Spinal cord (tissue), 10 donors: ENCODE measurements at places on chromosomes 12 and 14. TPM values are rescaled to one million over a fixed set of nuclear protein-coding genes. Genes with fewer than 3 reads are reported as not detected.

- DNase-seq = no peak
These were observed 2.6 kb upstream of the OR6J1 start for GRCh38 chr14:22646570-22647254.

The PDZRN4 gene
- polyA plus RNA-seq = 5.4 TPM

DNA sequence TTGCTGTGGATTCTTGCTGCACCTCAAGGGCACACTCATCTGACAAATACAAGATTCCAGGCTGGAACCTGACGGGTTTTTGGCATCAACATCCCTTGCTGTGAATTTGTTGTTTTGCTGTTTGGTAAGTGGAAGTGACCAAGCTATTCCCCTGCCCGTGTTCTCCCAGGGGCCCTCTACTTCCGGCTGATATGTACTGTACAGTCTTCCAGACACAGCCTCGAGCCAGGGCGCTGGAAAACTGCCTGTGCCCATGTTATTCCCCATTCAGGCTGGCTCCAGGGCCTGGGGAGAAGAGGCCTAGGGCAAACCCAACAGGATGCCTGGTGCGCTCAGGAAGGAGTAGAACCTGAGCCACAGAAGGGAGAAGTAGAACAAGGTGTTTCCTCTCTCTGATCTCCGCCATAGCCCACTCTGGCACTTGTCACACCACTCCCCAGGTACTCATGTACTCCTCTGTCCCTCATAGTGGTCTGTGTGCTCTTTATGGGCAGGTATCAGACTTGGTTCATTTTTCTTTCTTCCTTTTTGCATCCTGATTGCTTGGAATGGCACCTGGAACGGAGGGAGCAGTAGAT is 67.8 kb upstream of the LTA4H start:
- no peak for DNase-seq

- no peak for DNase-seq
These were observed 19.8 kb downstream of the TPH2 start for GRCh38 chr12:71958457-71958856.

GRCh38 chr12:74891083-74891668 is 318.5 kb downstream of the KCNC2 start:
- DNase-seq = no peak

The CCNT1 gene
- polyA plus RNA-seq = 16.3 TPM

GRCh38 chr12:75471902-75472890 is 8.4 kb upstream of the GLIPR1 start:
- DNase-seq = no peak

DNA sequence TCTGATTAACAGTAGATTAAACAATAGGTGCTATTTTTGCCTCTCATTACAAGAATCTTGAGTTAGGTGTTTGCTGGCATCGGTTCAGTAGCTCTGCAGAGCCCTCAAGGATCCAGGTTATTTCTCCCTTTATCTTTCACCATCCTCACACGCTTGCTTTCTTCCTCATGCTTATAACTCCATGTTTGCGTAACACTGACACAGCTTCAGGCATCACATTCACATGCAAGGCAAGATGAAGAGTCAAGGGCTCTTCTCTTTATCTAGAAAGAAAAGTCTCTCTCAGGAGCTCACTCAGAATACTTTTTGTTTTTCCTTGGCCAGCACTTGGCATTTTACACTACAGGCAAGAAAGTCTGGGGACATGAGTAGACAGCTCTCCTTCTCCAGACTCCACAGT is 24.2 kb upstream of the PTHLH start:
- no peak for DNase-seq

- DNase-seq = no peak
These were observed 32.8 kb downstream of the KCTD10 start for GRCh38 chr12:109444259-109444658.

GRCh38 chr12:132492522-132492921 is 2.6 kb downstream of the FBRSL1 start:
- no peak for DNase-seq

DNA sequence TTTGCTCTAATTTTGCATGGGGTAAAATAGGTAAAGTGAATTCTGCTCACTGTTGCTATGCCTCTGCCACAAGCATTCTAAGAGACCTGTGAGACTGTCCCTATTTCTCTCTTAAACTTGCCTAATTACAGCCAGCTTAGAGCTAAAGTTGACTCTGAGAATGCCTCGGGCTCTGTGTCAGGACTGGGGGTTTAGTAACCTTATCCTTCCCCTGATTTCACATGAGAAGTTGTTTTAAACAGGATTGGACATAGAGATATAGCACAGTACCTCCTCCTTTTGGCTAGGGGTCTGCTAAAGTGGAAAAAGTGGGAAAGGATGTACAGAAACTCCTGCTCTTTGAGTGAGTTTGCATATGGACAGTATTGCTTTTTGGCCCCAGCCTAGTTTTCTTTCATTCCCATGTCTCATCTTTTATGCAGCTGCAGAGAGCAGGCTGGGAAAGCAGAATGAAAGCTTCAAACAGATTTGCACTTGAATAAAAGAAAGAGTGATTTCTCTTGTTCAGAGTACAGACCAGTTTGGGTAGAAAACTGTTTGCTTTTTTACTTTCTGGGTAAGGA is 122.0 kb downstream of the RAD51B start:
- peak; percentile 55 for DNase-seq

The DPPA3 gene
- polyA plus RNA-seq = not detected

The GPRC5D gene
- polyA plus RNA-seq = 0.53 TPM

- no peak for DNase-seq
These were observed 25.9 kb upstream of the PRKD1 start for GRCh38 chr14:29953501-29953900.

DNA sequence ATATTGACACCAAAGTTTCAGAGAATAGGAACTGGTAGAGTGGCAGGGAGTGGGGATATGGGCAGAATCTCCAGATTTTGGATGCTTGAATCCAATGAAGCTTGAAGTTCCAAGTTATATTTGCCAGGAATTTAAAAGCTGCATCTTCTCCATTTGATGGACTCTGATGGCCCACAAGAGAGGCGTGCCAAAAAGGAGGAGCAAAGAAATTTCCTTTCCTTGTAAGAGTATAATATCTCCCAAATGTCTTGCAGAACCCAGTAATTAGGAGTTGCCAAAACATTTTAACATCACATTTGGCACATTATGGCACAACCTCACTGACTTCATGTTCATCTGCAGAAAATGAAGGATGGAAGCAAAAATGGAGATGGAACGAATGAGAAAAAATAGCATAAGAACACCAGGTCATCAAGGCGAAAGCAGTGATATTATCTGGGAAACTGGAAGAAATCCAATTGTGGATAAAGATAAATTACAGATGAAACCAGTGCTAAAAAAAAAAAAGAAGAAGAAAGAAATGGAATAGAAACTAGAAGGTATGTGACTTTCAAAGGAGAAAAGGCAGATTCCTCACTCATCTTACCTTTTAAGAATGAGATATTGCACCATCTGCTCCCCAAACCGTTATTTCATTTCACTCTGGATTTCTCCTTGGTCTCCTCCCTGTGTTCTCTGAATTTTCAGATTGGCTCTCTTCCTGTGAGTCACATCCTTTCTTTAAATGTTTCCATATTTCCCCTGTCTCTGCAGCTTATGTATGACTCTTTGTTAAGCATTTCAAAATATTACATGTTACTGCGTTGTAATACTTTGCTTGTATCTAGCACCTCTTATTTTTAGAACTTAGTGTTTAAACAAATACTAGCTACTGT is 13.5 kb upstream of the FLRT2 start:
- no peak for DNase-seq

DNA sequence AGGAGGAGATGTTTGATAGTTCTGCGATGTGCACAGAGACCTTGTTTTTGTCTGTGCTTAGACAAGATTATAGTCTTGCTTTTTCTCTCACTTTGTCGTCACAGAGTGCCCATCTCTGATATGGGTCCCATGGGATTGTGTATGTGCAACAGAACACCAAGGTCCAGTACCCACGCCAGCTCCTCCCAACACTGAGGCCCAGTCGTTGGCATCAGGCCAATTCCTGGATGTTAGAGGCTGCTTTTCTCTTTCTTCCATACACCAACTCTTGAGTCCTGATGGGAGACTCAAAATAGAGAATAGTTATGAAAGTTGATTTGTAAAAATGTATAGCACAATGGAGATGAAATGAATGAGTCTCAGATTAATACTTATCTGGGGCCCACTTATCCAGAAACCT is 22.7 kb upstream of the PRMT8 start:
- DNase-seq = no peak

The TEX52 gene
- polyA plus RNA-seq = 0.81 TPM

GRCh38 chr14:49919825-49920659 is 27.2 kb downstream of the ARF6 start:
- DNase-seq = no peak

DNA sequence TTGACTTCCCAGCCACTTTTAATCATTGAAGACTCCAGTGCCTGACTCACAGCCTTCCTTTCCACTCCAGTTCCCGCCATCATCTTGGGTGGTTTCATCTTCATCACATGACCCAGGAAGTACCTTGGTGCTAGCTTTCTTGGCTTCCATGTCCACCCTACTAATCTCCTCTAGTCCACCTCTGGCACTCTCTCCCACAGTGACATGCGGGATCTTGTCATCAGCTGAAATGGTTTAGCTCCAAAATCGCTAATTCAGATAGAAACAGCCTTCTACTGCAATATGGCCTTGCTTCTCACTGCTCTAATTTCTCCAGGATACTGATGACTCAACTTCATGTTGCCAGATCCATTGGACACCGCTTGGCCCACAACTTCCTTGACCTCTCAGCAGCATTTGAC is 24.5 kb downstream of the WDR20 start:
- DNase-seq = no peak

DNA sequence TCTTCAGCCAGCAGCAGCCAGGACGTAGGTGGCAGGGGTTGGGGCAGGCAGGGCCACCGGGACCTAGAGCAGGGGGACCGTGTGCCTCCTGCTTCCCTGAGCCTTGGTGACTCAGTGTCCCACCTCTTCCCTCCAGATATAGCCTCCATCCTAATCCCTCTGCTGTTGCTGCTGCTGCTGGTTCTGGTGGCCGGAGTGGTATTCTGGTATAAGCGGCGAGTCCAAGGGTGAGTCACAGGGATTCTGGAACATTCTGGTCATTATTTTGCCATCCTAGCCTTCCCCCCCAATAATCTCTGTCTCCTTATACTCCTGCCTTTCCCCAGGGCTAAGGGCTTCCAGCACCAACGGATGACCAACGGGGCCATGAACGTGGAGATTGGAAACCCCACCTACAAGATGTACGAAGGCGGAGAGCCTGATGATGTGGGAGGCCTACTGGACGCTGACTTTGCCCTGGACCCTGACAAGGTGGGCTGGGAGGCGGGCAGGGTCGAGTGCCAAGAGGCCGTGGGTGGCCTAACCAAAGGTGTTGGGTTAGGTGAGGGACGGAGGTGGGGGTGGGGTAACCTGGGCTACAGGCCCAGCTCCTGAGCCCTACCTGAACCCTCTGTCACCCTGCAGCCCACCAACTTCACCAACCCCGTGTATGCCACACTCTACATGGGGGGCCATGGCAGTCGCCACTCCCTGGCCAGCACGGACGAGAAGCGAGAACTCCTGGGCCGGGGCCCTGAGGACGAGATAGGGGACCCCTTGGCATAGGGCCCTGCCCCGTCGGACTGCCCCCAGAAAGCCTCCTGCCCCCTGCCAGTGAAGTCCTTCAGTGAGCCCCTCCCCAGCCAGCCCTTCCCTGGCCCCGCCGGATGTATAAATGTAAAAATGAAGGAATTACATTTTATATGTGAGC is 4.5 kb upstream of the NXPH4 start:
- DNase-seq = no peak

The RNASE3 gene
- 0.24 TPM for polyA plus RNA-seq

- no peak for DNase-seq
These were observed 37.2 kb downstream of the DPF3 start for GRCh38 chr14:72856530-72857266.
